PC-9 (cell line): ENCODE measurements at places on chromosomes 1 and 21. TPM values are rescaled to one million over a fixed set of nuclear protein-coding genes. Genes with fewer than 3 reads are reported as not detected.

GRCh38 chr1:237507005-237507404 lies 383.7 kb downstream of the ZP4 start:
- DNase-seq, result no peak

Gene PLA2G4A
- total RNA-seq, result 2.0 and 3.3 TPM in 2 replicates

GRCh38 chr1:103063921-103064320 lies 44.4 kb downstream of the COL11A1 start:
- DNase-seq, result no peak

Gene HCRTR1
- not detected in 2 replicates for total RNA-seq

DNA sequence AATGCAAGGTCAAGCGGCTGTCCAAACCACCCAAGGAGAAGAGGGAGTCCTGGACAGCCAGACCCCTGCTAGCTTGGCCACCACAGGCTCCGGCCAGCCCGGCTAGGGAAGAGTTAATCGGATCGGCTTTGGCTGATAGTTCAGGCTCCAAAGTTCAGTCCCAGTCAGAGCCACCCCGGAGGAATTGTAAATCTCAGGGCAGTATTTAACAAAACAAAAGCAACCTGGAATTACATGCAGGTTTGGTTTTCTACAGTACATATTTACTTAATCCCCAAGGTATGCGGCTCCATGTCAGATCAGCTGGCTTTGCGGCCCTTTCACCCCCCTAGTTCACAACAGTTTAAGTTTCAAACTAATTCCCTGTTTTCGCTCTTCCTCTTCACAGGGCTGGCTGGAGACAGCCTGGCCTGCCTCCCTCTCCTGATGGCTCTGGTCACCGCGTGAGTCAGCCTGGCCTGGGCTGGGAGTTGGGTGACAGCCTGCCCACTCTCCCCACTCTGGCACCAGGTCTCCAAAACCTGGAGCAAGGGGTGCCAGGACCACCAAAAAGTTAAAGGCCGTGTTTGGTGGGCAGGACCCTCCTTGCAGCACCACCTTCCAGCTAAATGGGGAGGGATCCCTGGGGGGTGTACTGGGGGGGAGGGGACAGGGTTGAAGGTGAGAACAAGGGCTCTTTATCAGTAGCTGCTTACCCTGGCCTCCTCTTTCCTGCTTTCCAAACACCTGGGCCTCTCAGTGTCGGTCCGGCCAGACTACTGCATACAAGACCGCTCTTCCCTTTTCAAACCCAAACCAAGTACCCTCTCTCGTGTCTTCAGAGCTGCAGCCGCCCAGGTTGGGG lies 1.9 kb downstream of the DHRS3 start:
- peak; percentile 37 for DNase-seq

DNA sequence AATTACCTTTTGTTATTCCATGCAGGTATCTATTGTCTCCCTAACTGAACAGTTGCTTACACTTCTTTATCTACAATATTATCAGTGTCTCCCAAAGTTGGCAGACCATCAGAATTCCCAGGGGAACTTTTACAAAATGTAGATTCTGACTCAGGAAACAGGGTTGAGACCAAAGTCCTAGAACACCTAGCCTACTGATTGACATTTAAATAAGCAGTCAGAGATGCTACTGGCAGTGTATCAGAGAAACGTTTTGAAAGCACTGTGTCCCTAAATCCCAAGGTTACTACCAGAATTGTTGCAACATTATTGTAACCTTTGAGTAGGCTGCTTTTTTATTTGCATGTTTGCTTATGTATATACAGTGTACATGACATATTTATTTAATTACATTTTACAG lies 1.8 kb upstream of the F5 start:
- DNase-seq, result no peak

DNA sequence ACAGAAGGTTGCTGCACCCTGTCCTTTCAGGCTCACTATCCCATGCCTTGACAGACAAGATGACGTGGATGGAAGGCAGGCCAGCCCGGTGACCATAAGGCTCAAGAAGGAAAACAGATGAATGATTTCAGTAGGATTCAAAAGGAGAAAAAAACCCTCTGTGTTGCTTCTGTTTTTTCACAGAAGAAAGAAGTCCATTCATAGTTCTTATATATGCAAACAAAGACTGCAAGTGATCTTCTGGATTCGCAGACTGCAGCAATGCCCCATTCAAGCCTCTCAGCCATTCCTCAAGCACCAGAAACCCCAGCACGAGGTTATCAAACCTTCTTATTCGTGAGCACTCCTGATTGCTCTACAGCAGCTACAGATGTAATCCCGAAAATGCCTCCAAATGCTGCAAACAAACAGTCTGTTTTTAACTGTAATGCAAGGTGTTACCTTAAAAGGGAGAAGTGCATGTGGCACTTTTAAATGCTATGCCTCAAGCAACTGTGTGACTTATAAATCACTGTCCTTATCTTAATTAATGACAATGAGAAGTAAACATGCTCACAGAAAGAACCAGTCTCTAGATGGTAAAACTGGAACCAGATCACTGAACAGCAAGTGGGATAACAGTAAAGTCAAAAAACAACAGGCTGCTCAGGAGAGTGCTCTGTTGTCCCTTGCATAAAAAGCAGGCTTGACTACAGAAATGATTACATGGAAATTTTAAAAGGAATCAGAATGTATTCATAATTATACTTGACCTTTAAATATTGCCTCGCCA lies 173.9 kb downstream of the HHIPL2 start:
- DNase-seq, result no peak

GRCh38 chr1:163162381-163162914 lies 40.3 kb downstream of the RGS5 start:
- DNase-seq, result no peak

Gene RAD54L
- 44.8 and 56.4 TPM in 2 replicates for total RNA-seq
